ENCODE measurements at places on chromosomes 1 and 21.

DNA sequence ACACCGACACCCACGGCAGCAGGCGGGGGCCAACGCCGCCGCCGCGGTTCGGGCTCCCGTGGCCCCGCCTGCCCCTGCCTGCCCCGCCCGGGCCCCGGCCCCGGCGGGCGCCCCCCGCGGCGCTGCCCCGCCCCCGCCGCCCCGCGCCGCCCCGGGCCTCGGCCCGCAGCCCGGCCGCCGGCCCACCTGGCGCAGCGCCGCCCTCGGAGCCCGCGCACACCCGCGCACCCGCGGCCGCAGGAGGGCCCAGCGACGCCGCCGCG lies at the start of gene WNT3A:
WNT3A (plus strand) TSS at position 213 of the 263 bp plus-strand sequence. CDS start 131 bp downstream, outside the sequence.
- DNase-seq: no peak

DNA sequence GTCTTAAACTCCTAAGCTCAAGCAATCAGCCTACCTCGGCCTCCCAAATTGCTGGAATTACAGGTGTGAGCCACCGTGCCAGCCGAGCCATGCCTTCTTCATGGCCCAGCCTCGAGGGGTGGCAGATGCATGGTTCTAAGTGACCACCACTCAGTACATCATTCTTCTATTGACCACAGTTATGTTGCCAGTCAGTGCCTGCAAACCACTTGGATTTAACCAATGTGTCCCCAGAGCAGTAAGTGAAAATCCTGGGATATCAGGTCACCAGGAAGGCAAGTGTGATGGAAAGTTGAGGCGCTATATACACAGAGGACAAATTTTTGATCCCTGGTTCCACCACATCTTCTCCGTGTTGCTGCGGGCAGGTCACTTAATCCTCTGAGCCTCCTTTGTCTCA lies 37.0 kb upstream of the RD3 start:
- DNase-seq: no peak

- DNase-seq: peak; percentile 17
Observed at GRCh38 chr1:103788377-103788776, 38.7 kb downstream of the AMY1C start.

DNA sequence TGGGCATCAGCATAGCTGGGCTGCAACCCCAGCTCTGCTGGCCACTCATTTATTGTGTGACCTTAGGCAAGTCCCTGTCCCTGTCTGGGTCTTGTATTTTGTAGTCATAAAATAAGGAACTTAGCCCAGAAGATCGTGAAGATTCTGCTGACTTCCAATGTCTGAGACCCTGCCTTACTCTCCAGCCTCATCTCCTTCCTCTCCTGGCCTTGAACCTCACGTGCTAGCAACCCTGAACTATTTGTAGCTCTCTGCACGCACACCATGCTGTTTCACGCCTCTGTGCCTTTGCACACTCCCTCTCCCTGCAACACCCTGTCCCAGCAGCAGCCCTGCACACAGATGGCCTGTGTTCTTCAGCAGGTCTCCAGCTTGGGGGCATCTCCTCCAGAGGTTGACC lies 121.1 kb downstream of the LACTBL1 start:
- DNase-seq: no peak

DNA sequence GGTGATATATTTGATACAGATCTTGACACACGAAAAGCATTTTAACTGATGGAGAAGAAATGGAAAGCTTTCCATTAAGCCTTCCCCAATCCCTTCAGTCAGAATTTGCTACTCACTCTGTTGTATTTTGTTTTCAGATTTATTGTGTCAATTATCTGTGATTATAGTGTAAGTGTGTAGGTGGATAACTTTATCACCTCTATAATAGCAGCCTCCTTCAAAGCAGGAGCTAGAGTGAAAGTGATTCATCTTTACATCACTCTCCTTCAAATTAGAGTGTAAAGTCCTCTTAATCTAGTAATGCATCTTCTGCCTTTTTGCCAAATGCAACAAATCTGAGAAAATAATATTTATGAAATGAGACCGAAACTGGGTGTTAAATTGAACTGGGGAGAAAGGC lies 459.7 kb upstream of the ZP4 start:
- DNase-seq: no peak

DNA sequence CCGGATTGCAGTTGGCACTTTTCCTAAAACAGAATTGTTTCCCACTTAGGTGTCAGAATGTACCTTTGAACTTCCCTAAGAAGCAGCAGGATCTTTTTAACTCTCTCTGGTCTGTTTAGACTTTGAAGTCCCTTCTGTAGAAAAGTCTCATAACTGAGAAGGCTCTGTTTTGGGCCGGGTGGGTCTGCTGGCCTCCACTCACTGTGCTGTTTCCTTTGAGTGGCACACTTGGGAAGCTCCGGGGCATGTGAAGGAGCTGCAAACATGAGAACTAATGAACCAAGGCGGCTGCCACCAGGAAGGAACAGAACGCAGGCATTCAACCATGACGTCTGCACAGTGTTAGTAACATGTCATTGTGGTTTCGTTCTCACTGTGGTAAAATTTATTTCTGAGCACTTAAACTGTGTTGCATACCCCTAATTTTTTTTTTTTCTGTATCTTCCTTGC lies 19.5 kb upstream of the NCMAP start:
- peak; percentile 6 for DNase-seq

- DNase-seq: no peak
Observed at GRCh38 chr1:210298936-210299335, 29.8 kb upstream of the HHAT start.

DNA sequence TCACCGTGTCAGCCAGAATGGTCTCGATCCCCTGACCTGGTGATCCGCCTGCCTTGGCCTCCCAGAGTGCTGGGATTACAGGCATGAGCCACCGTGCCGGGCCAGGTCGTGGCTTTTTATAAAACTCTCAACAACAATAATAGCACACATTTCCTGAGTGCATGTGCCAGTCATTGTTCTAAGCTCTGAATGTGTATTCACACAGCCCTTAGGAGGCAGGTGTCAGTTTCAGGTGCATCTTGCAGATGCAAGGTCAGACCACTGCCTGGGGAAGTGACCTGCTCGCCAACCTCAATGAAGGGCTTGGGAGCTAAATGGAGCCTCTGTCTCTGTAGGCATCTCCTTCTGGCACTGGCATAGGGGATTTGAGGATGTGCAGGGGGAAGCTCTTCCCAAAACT lies 1.6 kb upstream of the LEFTY2 start:
- no peak for DNase-seq

- no peak for DNase-seq
Observed at GRCh38 chr1:200590001-200590400, 30.6 kb downstream of the KIF14 start.

- no peak for DNase-seq
Observed at GRCh38 chr1:90317628-90318027, 322.7 kb downstream of the ZNF326 start.

DNA sequence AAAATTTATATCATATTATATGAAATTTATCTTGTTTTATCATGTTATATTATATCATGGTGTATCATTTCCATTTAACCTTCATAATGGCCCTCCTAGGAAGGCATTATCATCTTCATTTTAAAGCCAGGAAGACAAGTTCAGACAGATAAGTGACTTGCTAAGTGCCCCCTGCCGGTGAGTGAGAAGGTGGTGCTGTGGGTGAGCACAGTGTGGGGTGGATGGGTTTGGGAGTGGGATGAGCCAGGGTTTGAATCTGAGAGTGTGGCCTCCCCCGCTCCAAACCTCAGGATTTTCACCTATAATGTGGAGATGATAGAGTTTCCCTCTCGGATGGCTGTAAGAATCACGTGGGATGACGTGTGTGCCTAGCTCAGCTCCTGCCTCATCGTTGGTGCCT lies 108.7 kb upstream of the IGSF21 start:
- DNase-seq: no peak

- DNase-seq: peak; percentile 53
Observed at GRCh38 chr1:87410776-87411480, 82.2 kb downstream of the LMO4 start.

GRCh38 chr1:244730153-244730933 lies 77.4 kb downstream of the DESI2 start:
- peak; percentile 46 for DNase-seq

DNA sequence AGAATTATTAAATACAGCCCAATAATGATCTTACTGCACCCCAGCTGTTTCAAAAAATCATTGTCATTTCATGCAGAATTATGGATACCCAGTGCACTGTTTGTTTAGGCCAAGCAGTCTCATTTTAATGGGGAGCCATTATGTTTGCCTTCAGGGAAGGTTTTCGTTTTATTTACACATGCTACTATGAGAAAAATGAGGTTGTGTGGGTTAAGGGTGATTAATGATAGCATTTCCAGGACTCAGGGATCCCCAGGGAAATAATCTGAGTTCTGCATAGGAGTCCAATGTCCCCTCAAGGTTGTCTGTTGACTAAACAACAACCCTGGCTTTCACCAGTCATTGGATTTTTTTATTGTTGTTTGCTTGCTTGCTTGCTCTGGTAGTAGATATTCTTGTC lies 71.0 kb upstream of the ZP4 start:
- no peak for DNase-seq

DNA sequence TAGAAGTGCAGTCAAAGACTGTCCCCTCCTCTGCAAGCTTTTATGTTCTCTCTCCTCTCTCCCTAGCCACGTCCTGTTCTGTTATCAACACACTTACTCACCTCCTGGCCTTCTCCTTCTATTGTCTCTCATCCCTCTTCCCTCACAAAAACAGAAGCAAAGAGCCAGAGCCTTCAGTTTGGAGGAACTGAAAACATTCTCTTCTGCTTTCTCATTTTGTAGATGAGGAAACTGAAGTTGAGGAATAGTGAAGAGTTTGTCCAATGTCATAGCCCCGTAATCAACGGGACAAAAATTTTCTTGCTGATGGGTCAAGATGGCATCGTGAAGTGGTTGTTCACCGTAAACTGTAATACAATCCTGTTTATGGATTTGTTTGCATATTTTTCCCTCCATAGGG lies 1.9 kb downstream of the NLRP3 start:
- no peak for DNase-seq

DNA sequence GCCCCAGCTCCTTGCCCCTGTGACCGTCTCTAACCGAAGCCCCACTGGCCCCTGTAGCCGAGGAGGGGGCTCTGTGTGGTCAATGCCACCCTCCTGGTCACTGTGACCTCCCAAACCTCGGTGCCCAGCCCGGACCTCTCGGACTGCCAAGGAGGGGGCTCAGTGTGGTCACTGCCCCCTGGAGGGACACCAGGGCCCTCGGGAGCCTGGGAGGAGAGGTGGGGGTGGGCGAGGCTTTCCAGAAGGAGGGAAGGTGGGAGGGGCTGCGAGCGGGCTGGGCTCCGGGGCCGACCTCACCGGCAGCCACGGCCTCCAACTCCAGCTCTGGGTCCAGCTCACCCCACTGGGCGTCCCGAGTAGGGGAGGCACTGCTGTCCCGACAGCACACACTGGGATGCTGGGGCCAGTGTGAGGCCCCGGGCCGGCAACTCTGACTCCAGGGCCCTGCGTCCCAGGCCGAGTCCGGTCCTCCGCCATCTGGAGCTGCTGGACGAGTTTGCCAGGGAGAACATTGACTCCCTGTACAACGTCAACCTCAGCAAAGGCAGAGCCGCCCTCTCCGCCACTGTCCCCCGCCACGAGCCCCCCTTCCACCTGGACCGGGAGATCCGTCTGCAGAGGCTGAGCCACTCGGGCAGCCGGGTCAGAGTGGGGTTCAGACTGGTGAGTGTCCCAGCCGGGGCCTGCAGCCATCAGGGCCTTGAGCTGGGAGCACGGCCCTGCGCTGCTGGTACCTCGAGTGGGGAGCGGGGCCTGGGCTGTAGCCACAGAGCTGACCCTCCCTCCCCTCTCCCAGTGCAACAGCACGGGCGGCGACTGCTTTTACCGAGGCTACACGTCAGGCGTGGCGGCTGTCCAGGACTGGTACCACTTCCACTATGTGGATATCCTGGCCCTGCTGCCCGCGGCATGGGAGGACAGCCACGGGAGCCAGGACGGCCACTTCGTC lies 6.4 kb downstream of the SCNN1D start:
- DNase-seq: no peak

DNA sequence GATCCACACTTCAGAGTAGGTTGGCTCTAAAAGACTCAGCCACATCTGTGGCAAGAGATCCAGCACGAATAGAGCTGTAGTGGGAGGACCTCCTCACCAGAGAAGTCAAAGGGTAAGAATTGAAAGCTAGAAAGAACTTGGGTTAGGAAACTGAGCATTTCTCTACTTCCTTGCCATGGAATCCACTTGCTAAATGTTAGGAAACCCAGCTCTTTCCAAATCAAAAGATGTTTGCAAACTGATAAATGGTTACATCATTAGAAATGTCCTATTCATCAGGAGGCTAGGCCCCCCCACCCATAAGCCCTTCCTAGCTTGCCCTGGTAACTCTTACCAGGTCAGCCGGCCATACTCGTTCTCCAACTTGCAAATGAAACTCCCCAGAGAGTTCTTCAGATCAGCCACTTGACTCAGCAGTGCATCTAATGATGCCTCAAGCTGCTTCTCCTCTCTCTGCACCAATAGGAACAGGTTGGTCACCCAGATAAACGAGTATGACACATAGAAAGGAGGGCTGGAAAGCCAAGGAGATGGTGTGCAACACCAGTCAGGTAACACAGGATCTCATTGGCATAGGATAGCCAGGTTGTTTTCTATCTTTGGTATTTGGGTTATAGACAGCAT lies 1.5 kb downstream of the MED8 start:
- no peak for DNase-seq

- peak; percentile 17 for DNase-seq
Observed at GRCh38 chr1:78760858-78761257, 111.2 kb downstream of the IFI44 start.

- DNase-seq: no peak
Observed at GRCh38 chr1:113027449-113027848, 45.5 kb upstream of the LRIG2 start.

- DNase-seq: no peak
Observed at GRCh38 chr1:185652348-185652747, 81.8 kb upstream of the HMCN1 start.

DNA sequence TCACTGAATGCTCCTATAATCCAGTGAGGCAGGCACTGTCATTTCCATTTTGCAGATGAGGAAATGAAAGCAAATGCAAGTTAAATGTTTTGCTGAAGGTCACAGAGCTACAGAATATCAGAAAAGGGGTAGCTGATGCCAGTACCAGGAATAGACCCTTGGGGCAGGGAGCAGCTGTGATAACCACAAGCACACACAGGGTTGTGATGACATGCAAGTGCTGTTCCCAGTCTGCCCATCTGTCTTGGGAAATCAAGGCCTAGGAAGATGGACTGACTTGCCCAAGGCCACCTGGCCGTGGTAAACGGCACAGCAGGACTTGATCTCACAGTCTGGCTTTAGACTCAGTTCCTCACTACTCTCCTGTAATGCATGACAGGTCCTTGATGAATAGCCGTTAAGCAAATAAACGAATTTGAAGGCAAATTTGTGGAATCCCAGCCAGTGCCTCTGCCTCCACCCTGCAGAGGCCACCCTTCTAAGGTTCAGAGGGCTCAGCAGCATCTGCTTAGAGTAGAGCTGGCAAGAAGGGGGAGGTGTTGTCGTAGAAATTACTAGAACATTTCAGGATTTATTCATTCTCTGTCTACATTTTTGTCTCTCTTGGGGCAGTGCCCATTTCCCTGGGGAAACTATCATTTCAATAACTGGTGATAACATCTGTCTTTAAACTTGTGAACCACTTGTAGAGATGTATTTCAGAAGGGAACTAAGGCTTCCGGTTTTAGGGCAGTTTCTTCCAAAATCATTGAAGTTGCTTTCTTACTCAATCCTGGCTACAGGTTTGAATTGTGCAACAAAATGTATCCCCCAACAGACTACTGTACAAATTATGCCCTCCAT lies 53.2 kb upstream of the MRPS6 start:
- peak; percentile 17 for DNase-seq

Measured in muscle of back (tissue), 13 donors.